ENCODE measurements at places on chromosomes 16 and 17. TPM values are rescaled to one million over a fixed set of nuclear protein-coding genes. Genes with fewer than 3 reads are reported as not detected.

The NUDT16L1 gene
- 40.4 TPM for total RNA-seq

The KCNJ18 gene
- total RNA-seq = not detected

GRCh38 chr17:78396441-78397337 lies 18.2 kb downstream of the PGS1 start:
- peak; percentile 91 for DNase-seq

The FSCN2 gene
- total RNA-seq = 0.18 TPM

The SALL1 gene
- total RNA-seq = 27.9 TPM

- DNase-seq = no peak
Observed at GRCh38 chr16:58346831-58347371, 45.4 kb upstream of the GINS3 start.

DNA sequence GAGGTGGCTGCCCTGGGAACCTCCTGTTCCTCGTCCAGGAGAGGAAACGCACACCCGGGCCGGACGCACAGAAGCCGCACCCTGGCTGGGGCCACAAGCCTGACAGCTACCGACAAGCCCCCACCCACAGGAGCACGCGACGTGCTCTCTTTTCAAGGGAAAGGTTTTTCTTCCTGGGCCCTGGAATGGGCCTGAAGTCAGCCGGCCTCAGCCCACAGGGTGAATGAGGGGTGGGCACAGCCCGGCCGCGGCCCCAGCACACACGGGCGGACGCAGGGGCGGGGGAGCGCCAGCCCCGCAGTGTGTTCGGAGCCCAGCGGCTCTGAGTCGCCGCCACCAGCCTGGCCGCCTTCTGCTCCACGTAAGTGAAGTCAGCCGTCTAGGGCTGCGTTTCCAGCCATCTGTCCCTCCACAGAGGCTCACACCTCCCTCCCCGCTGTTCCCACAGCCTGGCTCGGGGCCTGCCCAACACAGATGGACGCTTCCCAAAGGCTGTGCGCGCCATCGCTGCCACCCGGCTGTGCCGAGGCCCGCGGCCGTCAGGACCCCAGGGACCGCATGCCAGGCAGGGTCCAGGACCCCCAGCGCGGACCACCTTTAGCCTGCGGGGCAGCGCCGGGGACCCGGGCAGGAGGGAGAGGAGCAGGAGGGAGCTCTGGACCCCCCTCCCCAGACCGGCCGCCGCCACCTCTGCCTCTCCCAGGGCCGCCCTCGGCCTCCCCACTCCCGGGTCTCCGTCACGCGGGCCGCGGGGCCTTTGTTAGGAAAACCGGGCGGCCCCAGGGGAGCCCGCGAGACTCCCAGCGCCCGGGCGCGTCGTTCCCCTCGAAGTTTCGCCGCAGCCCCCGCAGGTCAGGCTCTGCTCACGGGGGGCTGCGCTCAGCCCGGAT lies 36.8 kb downstream of the CBFA2T3 start:
- no peak for DNase-seq

DNA sequence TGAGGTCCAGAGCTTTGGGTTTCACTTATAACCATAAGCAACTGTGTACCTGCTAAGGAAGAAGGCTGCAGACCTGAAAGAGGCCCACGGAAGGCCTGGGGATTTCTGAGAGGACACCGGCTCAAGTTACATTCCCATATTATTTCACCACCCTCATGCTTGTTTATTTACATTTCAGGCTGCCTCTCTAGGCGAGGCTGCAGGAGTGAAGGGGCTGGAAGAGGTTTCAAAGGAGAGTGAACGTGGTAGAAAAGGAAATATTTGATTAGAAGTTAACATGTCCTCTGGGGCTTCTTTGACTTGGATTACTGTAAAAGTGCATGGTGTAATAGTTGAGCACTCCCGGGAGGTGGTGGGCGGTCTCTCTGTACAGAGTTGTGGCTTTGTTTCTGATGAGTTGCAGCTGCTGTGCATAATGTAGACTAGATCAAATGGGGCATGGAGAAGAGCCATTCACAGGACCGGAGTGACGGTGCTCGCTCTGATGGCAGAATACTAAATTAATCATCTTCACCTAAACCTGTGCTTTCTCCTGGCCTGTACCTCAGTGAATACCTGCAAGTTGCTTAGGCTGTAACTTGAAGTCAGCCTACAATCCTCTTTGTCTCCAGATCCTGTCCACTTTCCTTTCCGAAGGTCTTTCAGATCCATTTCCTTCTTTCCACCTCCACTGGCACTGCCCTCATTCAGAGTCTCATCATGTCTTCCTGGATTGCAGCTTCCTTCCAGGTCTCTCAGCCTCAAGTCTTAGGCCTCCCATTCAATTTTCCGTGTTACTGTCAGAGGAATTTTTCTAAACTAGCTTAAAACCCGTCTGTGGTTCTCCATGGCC lies 1.9 kb upstream of the CPD start:
- no peak for DNase-seq

The GNG13 gene
- total RNA-seq = not detected

DNA sequence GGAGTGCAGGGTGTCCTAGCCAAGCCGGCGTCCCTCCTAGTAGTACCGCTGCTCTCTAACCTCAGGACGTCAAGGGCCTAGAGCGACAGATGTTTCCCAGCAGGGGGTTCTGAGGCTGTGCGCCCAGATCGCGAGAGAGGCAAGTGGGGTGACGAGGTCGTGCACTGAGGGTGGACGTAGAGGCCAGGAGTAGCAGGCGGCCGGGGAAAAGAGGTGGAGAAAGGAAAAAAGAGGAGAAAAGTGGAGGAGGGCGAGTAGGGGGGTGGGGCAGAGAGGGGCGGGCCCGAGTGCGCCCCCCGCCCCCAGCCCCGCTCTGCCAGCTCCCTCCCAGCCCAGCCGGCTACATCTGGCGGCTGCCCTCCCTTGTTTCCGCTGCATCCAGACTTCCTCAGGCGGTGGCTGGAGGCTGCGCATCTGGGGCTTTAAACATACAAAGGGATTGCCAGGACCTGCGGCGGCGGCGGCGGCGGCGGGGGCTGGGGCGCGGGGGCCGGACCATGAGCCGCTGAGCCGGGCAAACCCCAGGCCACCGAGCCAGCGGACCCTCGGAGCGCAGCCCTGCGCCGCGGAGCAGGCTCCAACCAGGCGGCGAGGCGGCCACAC lies at the start of gene MMP2:
TSS of gene MMP2 (plus strand) at position 372 of the 603 bp plus-strand sequence. CDS start 282 bp downstream, outside the sequence.
- no peak for DNase-seq

GRCh38 chr17:66717641-66718058 lies 117.3 kb upstream of the CACNG5 start:
- DNase-seq = no peak

GRCh38 chr17:18006495-18007239 lies 32.3 kb downstream of the ATPAF2 start:
- DNase-seq = no peak

- DNase-seq = no peak
Observed at GRCh38 chr16:14640538-14640937, 7.8 kb downstream of the BFAR start.

GRCh38 chr17:53765609-53766008 lies 57.1 kb upstream of the KIF2B start:
- no peak for DNase-seq

- DNase-seq = no peak
Observed at GRCh38 chr17:13484020-13484419, 117.7 kb downstream of the HS3ST3A1 start.

DNA sequence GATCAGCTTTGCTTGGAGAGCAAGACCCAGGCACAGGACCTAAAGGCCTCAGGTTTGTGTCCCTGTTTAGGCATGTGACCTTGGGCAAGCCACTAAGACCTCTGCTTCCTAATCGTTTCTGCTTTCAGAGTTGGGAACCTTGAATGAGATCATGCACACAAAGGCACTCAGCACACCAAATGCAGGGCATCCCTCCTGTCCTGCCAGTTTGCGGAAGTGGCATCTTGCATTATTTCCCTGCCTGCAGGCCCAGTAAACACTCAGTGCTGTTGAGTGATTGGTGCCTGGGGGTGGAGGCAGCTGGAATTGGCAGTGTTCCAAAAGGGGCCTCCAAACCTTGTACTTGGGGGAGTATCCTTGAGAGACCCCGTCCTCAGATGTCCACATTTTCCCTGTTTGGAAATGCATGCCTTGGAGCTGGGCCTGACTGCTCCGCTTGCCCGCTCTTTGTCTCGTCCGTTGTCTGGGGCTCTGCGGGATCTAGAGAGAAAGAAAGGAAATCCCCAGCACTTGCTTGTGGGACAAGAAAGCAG lies 28.7 kb downstream of the MRM1 start:
- no peak for DNase-seq

The KRTAP4-3 gene
- total RNA-seq = not detected

GRCh38 chr16:87132361-87133014 lies 184.7 kb downstream of the C16orf95 start:
- DNase-seq = no peak

- no peak for DNase-seq
Observed at GRCh38 chr17:10292057-10292937, 80.5 kb downstream of the MYH13 start.

- DNase-seq = no peak
Observed at GRCh38 chr16:57202095-57202886, 16.2 kb downstream of the RSPRY1 start.

DNA sequence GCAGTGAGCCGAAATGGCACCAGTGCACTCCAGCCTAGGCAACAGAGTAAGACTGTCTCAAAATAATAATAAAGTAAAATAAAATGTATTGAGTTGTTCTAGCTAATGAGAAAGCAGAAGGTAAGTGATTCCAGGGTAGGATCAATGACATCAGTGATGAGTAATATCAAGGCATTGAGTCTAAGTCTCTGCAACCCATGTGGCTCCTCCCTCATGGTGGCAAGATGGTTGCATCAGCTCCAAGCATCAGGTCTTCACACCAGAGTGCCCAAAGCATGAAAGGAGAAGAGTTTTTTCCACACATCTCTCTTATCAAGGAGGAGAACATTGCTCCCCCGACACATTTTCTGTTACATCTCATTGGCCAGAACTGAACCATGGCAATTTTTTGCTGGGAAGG lies 34.8 kb upstream of the GAS7 start:
- DNase-seq = no peak

GRCh38 chr16:51084074-51084928 lies 66.8 kb downstream of the SALL1 start:
- no peak for DNase-seq

- no peak for DNase-seq
Observed at GRCh38 chr17:39687101-39687545, 734 bp downstream of the PGAP3 start.

GRCh38 chr16:51048544-51048943 lies 102.5 kb downstream of the SALL1 start:
- DNase-seq = no peak

The C17orf107 gene
- total RNA-seq = 4.1 TPM

DNA sequence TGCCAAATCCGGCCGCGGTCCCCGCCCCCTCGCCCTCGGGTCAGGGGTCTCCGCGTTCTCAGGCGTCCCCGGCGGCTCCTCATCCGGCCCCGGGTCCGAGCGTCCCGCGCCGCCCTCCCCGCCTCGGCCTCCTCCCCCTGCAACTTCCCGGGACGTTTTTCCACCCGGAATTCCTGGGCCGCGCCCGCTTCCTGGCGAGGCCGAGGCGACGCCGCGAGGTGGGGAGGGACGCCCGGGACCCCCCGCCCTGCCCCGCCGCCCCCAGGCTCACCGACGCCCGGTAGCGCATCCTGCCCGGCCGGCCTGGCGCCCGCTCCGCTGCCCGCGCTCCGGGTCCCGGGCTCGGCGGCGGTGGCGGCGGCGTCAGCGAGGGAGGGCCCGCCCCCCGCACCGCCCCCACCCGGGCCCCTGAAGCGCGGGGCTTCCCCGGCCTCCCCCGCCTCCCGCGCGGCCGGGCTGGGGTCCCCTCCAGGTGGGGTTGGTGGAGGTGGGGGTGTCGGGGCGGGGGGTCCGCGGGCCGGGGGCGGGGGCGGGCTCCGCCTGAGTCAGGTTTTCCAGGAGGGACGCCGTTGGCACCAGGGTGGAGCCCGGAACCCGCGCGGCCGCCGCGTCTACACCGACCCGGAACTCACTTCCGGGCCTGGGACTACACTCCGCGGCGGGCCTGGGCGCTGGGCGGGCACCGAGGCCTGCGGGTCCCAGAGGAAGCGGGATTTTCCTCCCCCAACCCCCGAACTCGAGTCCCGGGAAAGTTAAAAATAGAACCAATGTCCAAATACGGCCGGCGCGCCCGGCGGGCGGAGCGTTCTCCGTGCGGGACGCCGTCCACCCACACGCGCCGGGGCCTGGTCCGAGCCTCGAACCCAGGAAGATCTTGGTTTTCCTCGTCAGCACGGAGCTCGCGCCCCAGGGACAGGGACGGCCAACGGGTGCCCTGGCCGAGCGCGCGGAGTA lies 6.8 kb downstream of the MYO1C start:
- DNase-seq = peak; percentile 67

GRCh38 chr17:78013683-78014467 lies 55.4 kb downstream of the TNRC6C start:
- DNase-seq = no peak

DNA sequence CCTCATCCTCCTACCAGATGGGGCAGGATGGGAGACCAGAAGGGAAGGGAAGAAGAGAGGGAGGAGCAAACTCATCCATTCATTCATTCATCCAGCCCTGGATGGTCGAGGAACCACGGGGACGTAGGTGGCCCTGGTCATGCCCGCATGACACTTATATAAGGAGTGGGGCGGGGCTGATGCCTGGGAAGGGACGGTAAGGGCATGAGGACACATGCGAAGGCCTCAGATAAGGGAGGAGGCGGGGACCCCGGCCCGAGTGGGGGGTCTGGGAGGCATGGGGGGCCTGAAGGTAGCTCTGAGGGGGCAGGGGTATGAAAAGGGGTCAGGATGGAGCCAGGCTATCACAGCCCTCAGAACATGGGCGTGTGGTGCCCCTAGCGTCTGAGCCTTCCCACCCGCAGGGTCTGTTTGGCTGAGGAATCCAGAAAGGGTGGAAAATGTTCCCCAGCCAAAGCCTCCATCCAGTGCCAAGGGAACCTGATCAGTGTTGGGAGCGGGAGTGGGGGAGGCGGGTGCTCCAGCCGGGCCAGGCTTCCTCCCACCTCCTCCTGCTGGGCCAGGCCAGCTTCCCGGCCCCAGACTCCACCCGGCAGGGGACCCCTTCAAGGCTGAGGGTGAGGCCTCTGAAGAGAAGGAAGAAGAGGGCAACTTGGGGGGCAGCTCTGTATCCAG lies 17.6 kb upstream of the CD79B start:
- no peak for DNase-seq

GRCh38 chr16:25089351-25089750 lies 22.2 kb upstream of the LCMT1 start:
- no peak for DNase-seq

- no peak for DNase-seq
Observed at GRCh38 chr16:88722784-88723506, 16.6 kb downstream of the CTU2 start.

- no peak for DNase-seq
Observed at GRCh38 chr16:29899516-29900101, at the start of gene SEZ6L2. TSS of gene SEZ6L2 (minus strand) at chr16:29899550. CDS start at chr16:29899019, 531 bp downstream.

The RGS9 gene
- 3.0 TPM for total RNA-seq
